ENCODE measurements at places on chromosomes 6 and 20.

- DNase-seq, result no peak
These were observed 30.8 kb downstream of the ISM1 start for GRCh38 chr20:13251904-13252297.

GRCh38 chr6:20921578-20921977, 387.3 kb downstream of the CDKAL1 start:
- DNase-seq, result no peak

GRCh38 chr6:44851176-44851575, 463.7 kb downstream of the CDC5L start:
- DNase-seq, result no peak

- no peak for DNase-seq
These were observed 47.6 kb downstream of the CPNE5 start for GRCh38 chr6:36791521-36792135.

GRCh38 chr6:151493161-151493803, 535 bp upstream of the CCDC170 start:
- DNase-seq, result no peak

- DNase-seq, result no peak
These were observed 58.2 kb downstream of the SMOC2 start for GRCh38 chr6:168499045-168499650.
